ENCODE measurements at places on chromosomes 7 and 10.

- no peak for DNase-seq
Observed at GRCh38 chr10:62992145-62992721, 140.9 kb upstream of the NRBF2 start.

- no peak for DNase-seq
Observed at GRCh38 chr10:619710-620109, 69.8 kb downstream of the DIP2C start.

DNA sequence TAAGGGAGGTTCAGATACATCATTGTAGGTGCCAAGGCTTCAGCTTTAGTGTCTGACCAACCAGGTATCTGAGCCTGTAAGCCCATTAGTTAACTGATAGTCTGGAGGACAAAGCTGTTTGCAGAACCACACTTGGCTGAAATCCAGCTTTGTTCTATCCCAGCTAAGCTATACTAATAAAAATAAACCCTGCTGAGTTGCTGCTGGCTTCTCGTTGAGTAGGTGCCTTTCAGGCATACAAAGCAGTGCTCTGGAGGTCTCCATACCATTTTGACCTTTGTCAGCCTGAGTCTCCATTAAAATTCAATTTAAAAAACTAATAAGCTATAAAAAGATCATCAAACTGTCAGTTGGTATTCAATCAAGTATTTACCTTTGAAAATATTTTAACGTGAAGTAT is 22.0 kb downstream of the CDCA7L start:
- no peak for DNase-seq

DNA sequence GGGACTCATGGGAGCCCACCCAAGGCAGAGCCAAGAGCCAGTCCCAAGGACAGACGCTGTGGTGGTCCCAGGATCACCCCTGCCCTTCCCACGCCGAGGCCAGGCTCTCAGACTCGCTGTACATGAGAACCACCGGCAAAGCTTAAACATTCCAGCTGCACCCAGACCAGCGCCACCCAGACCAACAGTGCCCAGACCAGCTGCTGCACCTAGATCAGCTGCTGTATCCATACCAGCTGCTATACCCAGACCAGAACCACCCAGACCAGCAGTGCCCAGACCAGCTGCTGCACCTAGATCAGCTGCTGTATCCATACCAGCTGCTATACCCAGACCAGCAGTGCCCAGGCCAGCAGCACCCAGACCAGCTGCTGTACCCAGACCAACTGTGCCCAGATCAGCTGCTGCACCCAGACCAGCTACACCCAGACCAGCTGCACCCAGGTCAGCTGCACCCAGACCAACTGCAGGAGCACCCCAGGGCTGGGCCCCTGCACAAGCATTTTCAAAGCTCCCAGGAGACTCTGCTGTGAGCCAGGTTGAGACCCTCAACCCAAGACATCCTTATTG is 47.9 kb upstream of the CNPY1 start:
- no peak for DNase-seq

- no peak for DNase-seq
Observed at GRCh38 chr7:47638679-47639315, 56.9 kb upstream of the TNS3 start.

GRCh38 chr7:112448381-112448780 is 1.9 kb upstream of the IFRD1 start:
- DNase-seq: no peak

GRCh38 chr10:11754620-11755019 is 12.4 kb downstream of the ECHDC3 start:
- DNase-seq: no peak

- DNase-seq: no peak
Observed at GRCh38 chr10:124339119-124340032, 79.3 kb downstream of the OAT start.

DNA sequence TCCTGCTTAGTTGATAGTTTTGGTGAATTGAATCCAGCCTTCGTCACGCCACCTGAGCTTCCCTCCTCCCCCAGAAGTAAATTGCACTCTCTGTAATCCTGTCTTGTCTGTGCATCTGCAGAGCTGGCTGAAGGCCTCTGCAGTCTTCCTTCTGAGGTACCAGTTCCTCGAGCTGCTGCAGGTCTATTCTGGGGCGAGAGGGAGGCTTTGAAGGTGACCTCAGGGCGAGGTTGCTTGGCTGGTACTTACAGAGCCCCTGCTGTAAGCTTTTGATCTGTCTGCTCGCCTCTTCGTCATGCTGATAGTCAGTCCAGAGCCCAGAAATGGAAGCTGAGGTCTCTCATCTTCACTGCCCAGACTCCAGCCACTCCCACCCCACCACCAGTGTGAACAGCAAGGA is 513.6 kb upstream of the FOXK1 start:
- DNase-seq: no peak

GRCh38 chr10:69290993-69291392 is 12.7 kb downstream of the HK1 start:
- no peak for DNase-seq

DNA sequence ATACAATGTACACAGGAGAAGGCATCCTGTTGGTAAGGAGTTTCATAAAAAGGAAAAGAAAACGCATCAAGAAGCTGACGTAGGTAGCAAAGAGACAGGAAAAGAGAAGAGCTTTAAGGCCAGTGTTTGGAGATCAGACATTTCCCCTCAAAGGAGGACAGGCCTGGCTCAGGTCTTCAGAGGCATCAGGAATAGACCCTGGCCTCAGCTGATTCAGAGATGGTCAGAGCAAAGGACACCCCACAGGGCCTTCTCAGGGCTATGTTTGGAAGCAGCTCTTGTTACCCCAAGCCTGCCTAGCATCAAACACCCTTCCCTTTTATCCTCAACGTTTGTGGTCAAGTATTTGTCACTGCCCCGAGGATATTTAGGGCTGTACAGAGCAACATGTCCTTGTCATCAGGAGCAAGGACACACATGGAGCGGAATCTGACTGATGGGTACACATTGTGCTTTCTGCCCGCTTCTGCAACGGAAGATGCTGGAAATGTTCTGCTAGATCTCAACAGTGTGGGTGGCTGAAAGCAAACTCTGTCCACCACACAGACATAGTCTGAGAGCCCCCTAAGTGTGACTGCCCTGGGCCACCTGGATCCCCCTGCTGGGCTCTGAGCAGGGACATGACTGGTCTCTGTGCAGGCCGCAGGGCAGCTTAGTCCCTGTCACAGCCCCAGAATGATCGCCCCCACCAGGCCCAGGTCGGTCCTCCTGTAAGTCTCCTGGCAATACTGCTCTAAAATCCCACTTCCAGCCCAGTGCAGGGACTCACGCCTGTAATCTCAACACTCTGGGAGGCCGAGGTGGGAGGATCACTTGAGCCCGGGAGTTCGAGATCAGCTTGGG is 1.0 kb upstream of the ZDHHC4 start:
- DNase-seq: no peak

All from CD4-positive, CD25-positive, alpha-beta regulatory T cell (primary cell).